ENCODE measurements at places on chromosomes 12 and 14.

GRCh38 chr12:87150969-87151662, 878.1 kb downstream of the C12orf50 start:
- no peak for DNase-seq

DNA sequence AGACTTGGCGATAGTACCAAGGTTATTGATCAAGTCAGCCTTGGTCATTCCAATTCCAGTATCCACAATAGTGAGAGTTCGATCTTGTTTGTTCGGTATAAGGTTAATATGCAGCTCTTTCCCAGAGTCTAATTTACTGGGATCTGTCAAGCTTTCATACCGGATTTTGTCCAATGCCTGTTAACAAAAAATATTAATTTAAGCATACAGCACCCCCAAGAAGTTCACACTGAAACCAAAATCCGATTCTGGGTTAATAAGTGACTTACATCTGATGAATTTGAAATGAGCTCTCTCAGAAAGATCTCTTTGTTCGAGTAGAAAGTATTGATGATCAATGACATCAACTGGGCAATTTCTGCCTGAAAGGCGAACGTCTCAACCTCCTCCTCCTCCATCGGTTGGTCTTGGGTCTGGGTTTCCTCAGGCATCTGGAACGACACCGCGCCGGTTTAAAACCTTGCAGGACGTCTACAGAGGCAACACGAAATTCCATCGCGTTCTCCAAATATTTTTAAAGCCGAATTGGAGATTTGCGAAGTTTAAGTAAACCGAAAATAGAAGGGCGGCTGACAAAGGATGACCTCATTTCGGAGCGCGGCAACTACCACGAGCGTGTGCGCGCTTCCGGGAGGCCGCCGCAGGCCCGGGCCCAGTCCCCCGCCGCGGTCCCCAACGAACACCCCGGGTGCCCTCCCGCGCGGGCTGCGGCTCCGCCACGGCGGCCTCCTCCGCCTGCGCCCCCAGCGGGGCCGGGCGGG, 716 bp downstream of the HSP90AA1 start:
- DNase-seq = peak; percentile 66

GRCh38 chr14:56774503-56774902, 35.8 kb downstream of the OTX2 start:
- DNase-seq = no peak

GRCh38 chr14:100777366-100777817, 48.5 kb upstream of the MEG3 start:
- no peak for DNase-seq

GRCh38 chr12:53596920-53597363, 29.2 kb downstream of the ATF7 start:
- no peak for DNase-seq

- DNase-seq = no peak
Measured at GRCh38 chr12:12334367-12335040, 15.5 kb downstream of the MANSC1 start.

DNA sequence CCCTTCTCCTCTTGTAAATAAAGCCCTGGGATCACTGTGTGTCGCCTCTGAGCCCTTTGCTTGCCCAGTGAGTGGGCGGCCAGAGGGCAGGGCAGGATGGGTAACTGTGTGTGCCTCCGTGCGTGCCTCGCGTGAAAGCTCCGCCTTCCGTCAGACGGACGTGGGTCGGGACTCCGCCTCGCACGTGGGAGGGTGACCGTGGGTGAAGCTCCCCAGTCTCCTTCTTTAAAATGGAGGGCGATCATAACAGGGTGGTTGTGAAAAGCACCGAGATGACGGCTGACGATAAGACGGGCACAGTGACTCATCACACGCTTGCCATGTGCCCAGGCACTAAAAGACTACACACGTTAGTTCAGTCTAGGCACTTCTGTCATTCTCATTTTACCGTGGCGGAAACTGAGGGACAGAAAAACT, 9.2 kb downstream of the PHB2 start:
- no peak for DNase-seq

- no peak for DNase-seq
Measured at GRCh38 chr12:98741556-98742265, 96.6 kb downstream of the APAF1 start.

DNA sequence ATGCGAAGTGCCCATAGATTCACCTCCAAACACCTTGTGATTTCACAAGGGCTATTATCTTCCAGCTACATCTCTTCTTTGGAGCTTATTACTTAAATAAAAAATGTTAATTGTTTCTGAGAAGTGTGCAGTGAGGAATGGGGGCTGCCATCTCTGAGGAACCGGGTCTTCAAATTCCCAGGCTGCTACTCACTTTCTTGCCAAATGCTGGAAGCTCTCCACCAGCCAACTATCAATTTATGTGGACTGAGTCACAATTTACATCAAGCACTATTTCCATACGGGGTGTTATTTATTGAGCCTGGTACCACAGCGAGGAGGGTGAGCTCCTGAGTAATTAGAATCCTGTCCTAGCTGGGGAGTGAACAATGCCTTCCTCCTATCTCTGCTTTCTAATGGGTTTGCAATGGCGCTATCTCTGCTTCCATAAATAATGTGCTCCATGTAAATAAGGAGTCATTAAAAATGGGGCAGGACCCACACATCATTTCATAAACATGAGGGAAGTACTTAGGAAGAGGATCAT, 898.3 kb downstream of the VRK1 start:
- DNase-seq = no peak

DNA sequence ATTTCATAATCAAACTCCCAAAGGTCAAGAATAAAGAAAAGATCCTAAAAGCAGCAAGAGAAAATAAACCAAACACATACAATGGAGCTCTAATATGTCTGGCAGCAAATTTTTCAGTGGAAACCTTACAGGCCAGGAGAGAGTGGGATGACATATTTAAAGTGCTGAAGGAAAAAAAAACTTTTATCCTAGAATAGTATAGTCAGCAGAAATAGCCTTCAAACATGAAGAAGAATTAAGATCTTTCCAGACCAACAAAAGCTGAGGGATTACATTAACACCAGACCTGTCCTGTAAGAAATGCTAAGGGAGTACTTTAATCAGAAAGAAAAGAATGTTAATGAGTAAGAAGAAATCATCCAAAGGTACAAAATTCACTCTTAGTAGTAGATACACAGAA, 215.7 kb upstream of the IGF1 start:
- no peak for DNase-seq

DNA sequence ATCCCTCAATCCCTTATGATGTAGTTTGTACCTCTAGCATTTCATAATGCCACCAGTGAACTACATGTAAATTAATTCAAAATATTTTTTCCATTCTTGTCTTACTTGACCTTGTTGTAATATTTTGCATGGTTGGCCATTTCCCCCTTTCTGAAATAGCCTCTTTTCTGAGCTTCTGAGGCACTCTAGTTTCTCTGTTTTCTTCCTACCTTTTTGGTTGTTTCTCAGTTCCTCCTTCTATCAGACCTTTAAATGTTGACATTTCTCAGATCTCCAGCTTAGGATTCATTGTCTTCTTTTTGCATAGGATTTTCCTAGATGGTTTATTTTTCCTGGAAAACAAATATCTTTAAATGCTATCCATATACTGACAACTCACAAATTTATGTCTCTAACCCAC, 9.8 kb upstream of the RMST start:
- DNase-seq = no peak

- no peak for DNase-seq
Measured at GRCh38 chr12:54390668-54391551, 6.4 kb upstream of the ZNF385A start.

DNA sequence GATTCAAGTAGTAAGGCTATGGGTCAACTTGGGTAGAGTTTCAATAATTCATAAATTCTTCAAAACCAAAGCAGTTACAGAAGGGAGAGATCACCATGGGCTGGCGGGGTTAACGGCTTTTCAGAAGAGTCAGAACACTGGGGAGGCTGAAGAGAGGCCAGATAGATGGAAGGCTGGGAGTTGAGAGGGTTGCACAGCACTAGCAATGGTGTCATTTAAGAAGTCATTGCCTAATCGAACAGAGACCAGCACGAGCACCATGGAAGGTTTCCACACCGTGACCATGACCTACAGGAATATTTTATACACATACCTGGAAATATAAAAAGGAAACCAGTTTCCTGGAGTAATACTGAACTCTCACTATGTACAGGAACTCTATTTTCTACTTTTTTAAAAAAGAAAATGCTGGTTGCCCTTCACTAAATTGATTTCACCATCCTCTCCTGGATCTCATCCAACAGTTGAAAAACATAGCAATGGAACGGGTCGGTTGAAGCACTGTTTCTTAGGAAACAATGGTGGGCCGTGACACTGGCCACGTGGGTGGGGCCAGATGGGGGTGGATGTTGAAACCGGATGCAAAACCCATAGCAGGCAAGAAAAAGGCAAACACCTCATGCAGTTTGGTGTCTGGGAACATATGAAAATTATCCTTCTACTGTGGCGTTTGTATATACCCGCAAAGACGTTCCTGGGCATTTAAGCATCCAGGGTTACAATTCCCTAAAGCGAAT, 38.0 kb upstream of the RIN3 start:
- no peak for DNase-seq

DNA sequence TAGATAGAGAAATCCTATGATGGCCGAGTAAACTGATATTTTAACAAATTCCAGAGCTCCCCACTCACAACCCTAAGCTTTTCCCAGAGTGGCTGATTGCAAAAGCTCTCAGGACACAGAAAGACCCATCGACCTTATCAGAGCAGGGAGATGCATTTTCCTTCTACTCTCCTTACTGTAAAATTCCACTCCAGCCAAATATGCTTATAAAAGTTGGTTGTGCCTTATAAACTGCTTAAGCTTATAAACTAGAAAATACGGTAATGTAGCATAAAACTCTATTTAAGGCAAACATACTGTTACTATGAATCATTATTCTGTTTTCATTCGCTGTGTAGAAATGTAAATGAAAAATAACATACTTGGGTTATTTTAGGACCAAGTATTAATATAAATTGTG, 41.6 kb upstream of the TRHDE start:
- DNase-seq = peak; percentile 48

DNA sequence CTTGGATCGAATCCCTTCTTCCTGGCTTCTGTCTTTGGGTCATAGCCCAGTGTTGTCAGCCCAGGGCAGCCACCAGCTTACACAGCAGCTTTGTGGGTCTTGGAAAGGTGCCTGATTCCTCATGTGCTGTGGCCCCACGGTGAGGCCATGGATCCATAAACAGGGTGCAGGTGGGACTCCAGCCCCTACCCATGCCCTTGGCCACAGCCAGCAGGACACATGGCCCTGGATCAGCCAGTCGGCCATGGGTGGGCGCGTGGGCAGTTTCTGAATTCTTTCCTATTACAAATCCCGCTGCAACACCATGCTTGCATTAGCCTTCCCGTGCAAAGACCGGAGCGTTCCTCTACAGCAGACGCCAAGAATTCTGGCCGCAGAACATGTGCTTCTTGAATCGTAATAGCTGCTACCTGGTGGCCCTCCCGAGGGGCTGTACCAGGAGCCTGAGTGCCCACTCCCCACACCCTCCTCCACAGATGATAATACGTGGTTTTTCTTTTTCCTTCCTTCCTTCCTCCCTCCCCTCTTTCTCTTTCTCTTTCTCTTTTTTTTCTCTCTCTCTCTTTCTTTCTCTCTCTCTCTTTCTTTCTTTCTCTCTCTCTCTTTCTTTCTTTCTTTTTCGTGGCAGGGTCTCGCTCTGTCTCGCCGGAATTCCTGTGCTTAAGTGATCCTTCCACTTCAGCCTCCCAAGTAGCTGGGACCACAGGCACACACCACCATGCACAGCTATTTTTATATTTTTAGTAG, 2.9 kb upstream of the MMP17 start:
- no peak for DNase-seq

DNA sequence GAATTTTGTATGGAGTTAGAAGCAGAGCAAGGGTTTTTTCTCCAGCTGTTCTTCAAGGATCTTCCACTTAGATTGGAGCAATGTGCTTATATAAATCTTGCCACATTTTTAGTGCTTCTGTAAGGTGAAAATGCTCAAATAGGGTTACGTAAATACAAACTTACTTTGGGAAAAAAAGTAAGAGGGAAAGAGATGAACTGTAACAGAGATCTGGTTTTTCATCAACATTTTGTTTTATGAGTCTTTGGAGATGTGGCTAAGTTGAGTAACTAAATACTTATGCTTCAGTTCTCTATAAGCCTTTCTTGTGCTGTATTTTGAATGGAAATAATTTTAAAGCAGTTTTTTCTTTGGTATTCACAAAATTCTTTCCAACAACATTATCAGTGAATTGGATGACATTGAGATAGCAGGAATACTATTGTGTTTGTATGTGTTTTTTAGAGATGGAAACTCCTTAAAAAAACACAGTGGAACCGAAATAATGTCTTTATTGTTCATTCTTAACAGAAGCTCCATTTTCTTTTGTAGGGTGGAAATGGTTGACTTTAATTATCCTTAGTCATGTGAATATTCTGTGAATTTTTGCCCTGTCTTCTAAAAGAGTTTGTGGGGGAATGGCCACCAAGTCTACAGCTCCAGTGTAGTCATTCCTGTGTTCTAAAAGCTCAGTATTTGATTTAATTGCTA, 45.7 kb downstream of the NPAS3 start:
- no peak for DNase-seq

- DNase-seq = no peak
Measured at GRCh38 chr12:115934046-115934445, 343.4 kb downstream of the MED13L start.

DNA sequence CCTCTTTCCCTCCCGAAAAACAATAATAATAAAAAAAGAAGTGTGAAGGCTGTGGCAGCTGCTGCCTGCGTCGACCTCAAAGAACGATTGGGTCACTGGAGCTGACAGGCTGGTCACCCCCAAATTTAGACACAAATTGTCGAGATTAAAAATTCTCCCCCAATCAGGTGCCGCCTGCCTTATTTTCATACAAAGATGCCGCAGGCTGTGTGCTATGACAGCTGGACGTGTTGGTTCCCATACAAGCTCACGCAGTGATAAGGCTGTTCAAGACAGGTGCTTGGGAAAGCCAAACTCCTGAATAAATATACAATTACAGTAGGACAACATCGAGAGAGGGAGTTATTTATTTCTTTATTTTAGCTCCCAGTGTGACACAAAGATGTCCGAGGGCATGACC, 1041.8 kb downstream of the VRK1 start:
- DNase-seq = no peak

GRCh38 chr12:16174282-16174681, 103.2 kb downstream of the SLC15A5 start:
- DNase-seq = no peak

DNA sequence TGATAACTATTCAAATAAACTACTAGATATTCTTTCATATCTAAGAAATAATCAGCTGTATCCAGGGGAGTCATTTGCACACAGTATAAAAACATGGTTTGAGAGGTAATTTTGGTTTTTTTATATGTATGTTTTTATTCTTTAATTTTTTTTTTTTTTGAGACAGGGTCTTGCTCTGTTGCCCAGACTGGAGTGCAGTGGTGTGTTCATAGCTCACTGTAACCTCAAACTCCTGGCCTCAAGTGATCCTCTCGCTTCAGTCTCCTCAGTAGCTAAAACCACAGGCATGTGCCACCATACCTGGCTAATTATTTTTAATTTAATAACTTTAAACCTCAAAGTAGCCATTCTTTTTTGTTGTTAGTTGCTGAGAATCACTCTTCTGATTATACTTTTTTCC, 1.8 kb downstream of the PRORP start:
- no peak for DNase-seq

DNA sequence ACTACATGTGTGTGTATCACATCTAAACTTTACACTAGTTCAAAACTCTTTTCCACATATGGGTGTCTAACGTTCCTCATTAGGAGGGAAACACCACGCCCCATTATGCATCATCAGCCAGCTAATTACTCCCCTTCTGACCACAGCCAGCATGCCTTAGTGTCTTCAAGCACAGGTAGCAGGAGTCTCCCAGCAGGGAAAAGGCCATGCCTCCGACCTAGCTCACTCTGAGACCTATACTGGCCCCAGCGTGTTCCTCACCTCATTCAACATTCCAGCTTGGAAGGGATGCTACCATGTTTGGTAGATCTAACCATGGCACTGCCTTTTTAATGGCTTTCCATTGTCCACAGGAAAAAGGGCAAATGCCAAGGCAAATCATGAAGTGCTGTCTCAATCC, 66.1 kb upstream of the PRB2 start:
- no peak for DNase-seq
